ENCODE measurements at places on chromosomes 5 and 9.

DNA sequence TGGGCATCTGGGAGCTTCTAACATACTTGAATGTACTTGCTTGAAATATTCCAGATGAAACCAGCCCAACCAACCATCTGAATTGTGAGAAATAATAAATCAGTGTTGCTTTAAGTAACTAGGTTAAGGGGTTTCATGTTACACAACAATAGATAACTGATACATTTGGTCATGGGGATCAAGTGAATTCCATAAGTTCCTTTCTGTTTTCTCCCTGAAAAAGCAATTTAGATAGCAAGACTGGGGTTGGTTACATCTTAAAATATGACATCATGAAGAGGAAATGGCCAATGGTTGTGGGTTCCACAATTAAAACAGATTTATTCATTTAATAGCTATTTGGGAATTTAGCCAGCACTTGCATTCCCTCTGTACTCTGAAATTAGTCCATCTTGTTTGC is 559.7 kb downstream of the TLR4 start:
- no peak for DNase-seq

- no peak for DNase-seq
Observed at GRCh38 chr9:5178126-5178805, 7.2 kb downstream of the INSL6 start.

GRCh38 chr9:16328349-16328748 is 542.1 kb downstream of the BNC2 start:
- no peak for DNase-seq

DNA sequence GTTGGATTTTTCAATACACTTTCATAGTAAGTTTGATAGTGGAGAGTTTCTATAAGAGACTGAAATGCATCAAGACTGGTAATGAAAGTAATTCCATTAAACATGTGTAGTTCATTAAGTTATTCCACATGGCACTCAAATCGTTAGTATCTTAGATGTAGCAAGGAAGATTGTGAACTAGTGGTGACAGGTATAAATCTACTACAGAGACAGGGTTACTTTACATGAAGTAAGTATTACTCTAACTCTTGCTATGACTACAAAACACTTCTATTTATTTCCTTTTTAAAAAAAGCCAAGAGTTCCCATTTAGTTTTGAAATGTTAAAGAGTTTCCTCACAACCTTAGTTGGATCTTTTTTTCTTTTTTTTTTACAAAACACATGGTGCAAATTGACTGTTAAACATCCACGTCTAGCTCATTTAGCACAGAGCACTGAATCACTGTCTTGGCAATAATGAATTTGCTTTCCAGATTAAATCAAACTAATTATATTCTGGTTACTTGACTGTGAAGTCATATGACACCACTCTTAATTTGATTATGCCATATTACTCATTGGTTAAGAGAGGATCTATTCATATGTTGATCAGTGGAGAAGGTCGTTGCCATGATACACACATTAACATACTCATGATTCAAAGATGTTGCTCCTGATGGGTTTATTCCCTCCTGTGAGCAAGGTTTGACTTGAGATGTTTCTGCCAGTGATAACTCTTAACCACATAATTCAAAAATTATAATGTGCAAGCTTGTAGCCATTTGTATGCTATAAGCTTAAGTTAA is 644.8 kb downstream of the EFNA5 start:
- DNase-seq, result no peak

- no peak for DNase-seq
Observed at GRCh38 chr5:170330568-170331054, 33.0 kb upstream of the LCP2 start.

GRCh38 chr5:118506217-118506852 is 482.0 kb downstream of the DTWD2 start:
- DNase-seq, result no peak
